Stimulated activated CD8-positive, alpha-beta memory T cell treated with anti-CD3 and anti-CD28 coated beads, Interleukin-4, amount 100 ng/mL, for 4 hours (primary cell): ENCODE measurements at places on chromosomes 16 and 17.

DNA sequence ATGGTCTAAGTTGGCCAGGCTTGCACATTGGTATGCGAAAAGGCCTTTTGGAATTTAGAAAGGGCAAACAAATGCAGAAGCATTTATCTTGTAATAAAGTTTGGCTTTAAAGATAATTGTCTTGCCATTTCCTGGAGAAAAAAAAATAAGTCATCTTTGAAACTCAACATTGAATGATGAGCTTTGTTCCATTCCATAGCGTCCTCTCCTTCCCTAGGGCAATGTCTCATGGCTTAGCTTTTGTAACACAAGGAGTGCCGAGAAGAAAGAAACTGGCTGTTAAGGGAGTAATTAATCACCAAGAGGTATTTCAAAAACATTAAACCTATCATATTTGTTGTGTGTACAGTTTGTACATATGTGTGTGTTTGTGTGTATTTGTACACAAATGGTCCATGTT lies 372.3 kb downstream of the NPIPA8 start:
- no peak for DNase-seq

- DNase-seq: no peak
Measured at GRCh38 chr17:2386400-2387085, 14.3 kb downstream of the MNT start.

DNA sequence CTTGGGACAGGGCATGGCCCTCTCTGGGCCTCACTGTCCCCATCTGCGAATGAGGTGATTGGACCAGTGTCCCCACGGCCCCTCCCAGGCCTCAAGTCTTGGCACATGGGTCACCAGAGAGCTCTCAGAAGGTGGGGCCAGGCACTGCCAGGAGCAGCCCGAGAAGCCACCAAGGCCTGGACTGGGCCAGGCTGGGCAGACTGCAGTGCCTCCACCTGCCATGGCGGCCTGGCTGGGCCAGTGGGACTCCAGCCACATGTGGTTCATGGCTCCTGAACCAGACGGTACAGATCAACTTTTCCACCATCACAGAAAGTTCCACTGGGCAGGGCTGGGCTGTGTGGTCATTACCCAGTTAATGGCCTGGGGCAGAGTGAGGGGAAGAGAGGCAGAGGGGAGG lies 19.8 kb downstream of the C16orf95 start:
- DNase-seq: no peak

- no peak for DNase-seq
Measured at GRCh38 chr17:43033948-43034881, 9.2 kb downstream of the RND2 start.

DNA sequence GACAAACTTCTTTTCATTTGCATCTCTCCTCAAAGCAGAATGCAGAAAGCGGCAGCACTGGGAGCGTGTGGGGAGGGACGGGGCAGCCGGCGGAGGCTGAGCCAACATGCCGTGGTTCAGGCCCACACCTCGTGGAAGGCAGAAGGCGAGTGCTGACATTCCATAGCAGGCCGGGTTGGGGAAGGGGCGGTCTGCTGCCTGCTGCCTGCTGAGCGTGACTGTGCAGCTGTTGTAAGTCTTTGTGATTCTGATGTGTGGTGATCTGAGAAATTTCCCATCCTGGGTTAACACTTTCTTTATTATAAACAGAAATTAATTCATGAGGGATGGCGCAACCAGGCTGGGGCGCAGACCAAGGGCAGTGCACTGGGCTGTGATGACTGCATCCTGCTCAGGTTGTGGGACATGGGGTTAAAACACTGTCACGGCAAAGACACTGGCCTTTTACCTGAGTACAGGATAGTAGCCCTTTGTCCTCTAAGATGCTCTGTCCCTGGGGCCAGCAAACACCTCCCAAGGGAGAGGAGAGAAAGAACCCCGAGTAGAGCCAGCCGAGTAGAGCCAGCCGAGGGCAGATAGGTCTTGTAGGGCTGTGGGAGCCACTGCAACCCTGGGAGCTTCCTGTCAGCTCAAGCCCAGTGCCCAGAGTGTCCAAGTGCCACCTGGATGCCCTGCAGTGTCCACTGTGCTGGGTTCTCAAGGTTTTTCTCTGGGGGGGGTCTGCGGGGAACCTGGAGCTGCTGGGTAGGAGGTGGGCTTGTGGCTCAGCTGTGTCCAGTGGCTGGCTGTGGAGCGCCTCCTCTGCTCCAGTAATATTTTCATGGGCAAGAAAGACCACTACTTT lies 8.8 kb upstream of the DNASE1 start:
- no peak for DNase-seq

DNA sequence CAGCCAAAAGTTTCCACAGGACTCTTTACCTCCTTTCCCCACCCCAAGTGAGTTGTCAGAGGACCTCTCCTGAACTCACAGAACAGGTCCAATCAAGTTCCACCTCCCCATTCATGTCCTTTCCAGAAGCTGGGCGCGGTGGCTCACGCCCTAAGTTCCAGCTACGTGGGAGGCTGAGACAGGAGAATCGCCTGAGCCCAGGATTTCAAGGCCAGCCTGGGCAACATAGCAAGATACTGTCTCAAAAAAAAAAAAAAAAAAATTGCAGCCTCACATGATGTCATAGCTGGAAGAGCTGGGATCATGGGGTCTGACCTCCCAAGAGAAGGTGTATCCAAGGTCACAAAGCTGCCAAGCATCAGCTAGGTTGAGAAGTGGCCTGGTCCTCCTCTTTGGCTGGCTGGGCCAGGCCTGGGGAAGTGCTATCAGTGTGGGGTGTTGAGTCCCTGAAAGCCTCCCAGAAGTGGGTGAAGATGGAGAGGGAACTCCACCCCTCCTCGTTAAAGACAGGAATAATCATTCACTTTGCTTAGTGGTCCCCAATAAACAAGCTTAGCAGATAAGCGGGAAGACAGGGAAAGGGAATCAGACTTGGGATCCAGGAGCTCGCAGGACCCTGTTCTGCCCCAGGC lies 5.5 kb upstream of the MNT start:
- no peak for DNase-seq

GRCh38 chr17:633133-633532 lies 81.5 kb downstream of the VPS53 start:
- no peak for DNase-seq

DNA sequence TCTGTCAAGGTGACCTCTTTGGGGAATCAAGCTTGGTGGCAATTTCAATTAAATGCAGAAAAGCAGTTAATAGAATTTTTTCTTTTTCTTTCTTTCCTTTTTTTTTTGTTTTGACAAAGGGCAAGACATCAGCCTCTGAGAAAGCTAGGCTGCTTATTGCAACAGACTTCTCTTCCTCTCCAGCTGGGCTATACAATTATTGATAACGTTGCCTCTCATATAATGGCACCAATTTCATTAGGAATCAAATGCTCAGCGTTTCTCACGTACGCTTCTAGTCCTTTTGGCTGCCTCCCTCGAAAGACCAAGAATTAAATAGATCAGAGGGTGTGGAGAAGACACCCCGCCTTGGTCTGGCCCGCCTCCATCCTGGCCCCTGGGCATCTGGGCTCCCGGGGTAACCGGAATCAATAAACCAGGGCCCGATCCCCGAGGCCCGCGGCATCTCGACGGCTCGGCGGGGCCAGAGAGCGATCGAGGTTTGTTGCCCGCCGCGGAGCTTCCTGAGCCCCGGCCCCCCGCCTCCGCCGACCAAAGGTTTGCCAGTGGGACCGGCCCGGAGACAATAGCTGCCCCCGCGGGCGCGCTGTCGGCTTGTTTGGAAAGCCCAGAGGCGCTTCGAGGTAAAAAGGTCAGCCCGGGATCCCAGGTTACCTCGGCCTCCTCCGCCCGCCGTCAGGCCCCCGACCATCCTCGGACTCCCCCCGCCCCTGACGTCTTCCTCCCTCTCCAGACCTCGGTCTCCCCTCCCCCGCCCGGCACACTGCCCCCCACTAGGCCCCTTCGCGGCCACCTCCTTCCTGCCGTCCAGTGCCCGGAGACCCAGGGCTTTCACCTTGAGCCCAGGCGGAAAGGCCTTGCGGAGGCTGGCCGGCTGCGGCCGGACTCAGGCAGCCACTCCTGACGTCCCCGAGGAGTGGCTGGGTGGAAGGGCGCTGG lies 3.9 kb downstream of the HOXB1 start:
- no peak for DNase-seq

GRCh38 chr16:25855818-25856217 lies 164.1 kb downstream of the HS3ST4 start:
- no peak for DNase-seq

DNA sequence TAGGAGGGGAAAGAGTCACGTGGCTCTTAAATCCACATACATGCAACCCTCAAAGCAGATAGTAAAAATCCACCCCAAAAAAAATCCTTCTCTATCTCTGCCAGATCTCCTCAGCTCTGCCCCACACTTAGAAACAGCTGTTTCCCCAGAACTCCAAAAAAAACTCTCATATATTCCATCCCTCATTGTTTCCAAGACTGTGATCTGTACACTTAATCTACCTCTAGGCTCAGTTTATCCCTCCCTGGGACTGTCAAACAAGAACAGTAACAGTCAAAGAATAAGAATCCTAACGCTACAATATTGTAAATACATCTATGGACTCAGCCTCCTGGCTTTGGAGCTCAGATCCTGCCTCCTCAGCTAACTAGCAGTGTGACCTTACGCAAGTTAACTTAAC lies 11.6 kb downstream of the CUEDC1 start:
- DNase-seq: no peak

DNA sequence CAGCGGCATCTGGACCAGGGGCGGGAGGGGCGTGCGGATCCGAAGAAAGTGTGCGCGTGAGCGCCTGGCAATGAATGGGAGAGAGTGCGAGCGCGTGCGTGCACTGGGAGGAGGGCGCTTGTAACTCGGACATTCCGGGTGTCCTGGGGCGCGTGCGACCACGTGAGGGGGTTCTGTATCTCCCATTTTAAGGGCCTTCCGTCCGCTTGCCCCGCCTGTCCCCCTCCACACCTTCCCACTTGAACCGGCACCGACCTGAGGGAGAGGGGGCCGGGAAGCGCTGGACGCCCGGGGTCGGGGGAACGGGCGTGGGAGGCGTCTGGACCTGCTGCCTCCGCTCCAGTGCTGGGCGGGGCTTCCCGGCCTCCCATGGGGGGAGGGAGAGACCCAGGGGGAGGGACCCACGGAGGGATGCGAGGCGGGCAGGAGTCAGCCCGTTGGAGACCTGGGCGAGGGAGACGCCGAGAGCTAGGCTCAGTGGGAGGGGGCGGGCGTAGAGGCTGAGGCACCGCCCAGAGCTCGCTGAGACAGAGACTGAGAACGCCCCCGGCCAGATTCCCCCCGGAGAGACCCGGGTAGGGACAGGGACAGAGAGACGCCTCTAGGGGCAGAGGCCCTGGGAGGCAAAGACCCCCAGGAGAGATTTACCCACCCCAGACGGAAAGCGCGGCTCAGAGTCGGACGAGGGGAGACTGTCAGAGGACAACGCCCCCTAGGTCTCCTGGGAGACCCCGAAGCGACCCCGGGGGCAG lies at the start of gene KREMEN2:
Gene KREMEN2, plus strand, starts transcription at position 553 of the 752 bp plus-strand sequence. CDS start 246 bp downstream, outside the sequence.
- DNase-seq: no peak

- no peak for DNase-seq
Measured at GRCh38 chr17:181245-182049, at the start of gene DOC2B. DOC2B (minus strand) TSS chr17:181650; CDS start chr17:181479, 171 bp downstream.

- no peak for DNase-seq
Measured at GRCh38 chr17:43400943-43401717, 2.3 kb downstream of the ARL4D start.

DNA sequence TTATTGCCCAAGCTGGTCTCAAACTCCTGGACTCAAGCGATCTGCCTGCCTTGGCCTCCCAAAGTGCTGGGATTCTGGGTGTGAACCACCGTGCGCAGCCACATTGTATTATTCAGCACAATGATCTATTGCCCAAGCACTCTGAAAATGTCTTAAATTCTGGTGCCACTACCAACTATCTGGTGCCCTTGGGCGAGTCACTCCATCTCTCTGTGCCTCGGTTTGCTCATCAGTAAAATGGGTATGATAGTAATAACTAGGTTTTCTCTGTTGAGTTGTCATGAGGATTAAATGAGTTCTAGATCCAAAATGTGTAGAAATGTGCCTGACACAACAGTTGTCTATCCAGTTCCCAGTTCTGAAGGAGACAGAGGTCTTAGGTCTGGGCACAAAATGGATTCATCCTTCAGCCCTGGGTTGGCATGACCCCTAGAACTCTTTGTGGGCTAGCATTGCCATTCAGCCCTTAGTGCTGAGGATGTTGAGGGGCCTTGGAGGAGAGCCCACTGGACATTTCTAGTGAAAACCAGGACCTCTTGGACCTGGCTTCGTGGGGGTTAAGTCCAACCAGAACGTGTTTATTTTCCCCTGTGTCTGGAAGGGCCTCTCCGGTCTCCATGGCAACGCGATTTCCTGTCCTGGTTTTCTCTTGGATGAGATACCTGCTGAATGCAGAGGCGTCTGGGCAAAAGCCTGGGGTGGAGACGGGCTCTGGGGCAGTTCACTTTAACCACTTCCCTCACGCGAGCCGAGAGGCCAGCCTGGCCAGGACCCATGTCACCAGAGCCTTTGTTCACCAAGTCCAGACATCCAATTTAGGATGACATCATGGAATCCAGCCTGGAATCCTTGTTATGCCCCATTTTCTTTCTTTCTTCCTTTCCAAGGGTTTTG lies 43.7 kb upstream of the TNRC6A start:
- no peak for DNase-seq

- DNase-seq: no peak
Measured at GRCh38 chr17:17382971-17383370, 79.8 kb downstream of the NT5M start.

- DNase-seq: no peak
Measured at GRCh38 chr17:66727634-66728570, 107.0 kb upstream of the CACNG5 start.

DNA sequence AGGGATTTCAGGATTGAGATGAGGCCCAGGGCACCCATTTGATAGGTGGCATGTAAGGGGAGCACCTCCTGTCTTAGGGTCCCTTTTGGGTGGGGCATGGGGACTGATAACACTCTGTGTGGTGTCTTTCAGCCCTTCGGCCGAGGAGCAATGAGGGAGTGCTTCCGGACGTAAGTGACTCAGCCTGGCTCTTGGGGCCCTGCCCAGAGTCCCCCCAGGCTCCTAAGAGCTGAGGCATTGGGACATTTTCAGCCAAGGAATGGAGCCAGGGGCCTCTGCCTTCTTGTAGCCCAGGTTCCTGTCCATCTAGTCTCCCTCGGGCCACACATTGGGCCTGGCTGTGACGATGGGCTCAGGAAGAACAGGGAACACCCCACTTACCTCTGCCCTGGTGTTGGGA lies 44.4 kb downstream of the EEF2K start:
- no peak for DNase-seq

- DNase-seq: no peak
Measured at GRCh38 chr17:45784741-45785479, 790 bp downstream of the CRHR1 start.

GRCh38 chr17:18257268-18257981 lies 1.1 kb downstream of the FLII start:
- DNase-seq: no peak

GRCh38 chr17:42386777-42387657 lies 1.2 kb downstream of the STAT3 start:
- no peak for DNase-seq

- DNase-seq: no peak
Measured at GRCh38 chr17:42251115-42251514, 25.1 kb downstream of the STAT5B start.
